ENCODE measurements at places on chromosomes 2 and 18.
A peak's percentile ranks its signal among the peaks of the same experiment; 100 is the strongest.

- no peak for DNase-seq
Measured at GRCh38 chr2:54867457-54867856, 144.0 kb downstream of the EML6 start.

- no peak for DNase-seq
Measured at GRCh38 chr2:169895294-169895985, 68.2 kb downstream of the UBR3 start.

DNA sequence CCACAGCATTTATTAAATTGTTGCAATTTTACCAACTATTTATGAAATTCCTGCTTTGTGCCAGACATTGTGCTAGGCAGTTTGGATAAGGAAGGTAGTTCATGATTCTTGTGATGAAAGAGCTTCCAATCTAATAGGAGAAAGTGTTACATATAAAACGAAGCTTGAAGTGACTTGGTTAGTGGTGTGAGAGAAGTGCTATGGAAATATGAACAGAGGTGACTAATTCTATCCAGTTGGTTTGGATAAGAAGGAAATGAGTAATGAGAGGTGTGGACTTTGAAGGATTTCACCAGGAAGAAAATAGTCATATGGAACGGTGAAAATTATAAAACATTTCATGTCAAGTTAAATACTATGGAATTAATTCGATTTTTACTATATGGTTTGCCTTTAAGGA is 48.6 kb downstream of the EML6 start:
- no peak for DNase-seq

- DNase-seq = no peak
Measured at GRCh38 chr2:12044857-12045256, 298.4 kb downstream of the LPIN1 start.

- DNase-seq = no peak
Measured at GRCh38 chr18:37447962-37448888, 117.4 kb downstream of the CELF4 start.

GRCh38 chr18:64027931-64028695 is 58.2 kb downstream of the SERPINB8 start:
- DNase-seq = no peak

DNA sequence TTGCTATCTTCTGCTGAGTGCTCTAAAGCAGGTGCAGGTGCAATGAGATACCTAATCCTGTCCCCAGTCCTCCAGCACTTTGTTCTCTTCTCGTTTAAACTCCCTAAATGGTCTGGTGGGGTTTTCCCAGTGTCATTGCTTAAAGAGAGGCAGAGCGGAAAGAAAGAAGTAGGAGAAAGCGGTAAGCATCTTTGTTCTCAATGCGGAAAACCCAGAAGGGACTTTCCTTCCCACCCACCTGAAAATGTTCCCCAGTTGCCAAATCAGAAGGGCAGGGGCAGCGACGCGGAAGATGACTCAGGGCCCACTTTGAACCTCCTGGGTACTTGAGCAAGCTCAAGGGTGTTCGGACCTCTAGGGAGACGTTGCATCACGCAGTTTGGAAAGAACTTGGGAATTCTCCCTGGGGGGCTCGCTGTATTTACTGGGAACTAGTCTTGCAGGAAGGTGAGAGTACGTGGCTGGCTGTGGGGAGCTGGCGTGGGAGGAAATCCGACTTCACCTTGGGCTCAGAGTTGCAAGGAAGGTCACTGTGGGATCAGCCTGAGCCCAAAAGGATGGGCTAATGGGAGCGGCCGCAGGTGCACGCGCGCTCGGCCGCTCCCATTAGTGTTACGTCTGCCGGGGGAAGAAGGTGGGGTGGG is 589 bp upstream of the SGPP2 start:
- DNase-seq = peak; percentile 21

DNA sequence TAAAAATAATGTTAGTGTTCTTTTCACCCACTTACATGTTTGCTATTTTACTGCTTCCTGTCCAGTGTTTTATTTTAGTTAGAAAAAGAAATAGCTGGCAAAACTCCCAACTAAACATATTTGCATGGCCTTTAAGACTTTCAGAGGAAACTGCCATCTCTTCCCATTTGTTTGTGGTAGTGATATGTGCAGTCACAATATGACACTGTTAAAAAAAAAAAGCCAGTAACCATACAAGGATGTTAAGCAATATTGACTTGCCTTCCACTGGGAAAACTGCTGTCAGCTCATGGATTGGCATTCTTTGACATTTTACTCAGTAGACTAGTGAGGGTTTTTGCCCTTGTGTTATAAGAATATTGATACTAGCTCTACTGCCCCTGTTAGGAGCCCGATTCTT is 29.1 kb downstream of the XIRP2 start:
- no peak for DNase-seq

DNA sequence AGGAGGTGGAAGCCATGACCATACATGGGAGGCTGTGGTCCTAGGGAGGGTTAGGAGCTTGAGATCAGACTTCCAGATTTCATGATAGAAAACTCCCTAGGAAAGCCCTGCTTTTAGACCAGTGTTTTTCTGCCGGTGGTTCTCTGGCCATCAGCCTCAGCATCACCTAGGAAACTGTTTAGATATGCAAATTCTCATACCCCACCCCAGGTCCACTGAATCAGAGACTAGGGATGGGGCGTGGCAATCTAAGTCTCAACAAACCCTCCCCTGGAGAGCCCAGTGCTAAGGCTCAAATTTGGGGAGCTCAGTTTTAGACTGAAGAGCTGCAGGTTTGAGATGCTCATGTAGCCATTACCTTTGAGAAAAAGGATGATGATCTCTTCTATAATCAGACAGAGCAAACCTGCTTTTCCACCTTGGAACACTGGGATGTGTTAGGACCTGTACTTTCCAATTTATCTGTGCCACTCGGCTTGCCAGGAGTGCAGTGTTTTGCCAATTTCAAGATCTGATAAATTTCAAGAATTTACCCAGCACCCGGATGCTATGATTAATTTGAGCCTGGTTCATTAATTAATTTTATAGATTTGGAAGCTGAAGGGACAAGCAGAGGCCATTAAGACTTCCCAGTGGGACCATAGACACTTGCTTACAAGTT is 31.5 kb upstream of the LYPD6B start:
- no peak for DNase-seq

DNA sequence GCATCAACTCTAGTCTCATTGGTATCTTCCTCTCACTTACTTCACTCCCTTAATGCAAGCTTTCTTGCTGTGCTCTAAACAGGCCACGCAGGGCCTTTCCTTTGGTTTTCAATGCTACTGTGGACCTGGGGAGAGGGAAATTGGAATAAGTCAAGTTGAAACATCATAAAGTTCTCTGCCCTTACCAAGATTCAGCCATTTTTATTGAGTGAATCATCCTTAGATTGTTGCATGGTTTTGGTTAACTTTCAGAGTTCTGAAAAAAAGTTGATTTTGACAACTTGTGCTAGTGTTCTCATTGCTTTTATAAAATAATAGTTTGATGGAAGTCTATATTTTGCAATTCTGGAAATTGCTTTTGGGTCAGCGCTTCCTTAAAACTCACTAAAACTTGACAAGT is 852.8 kb upstream of the ACVR2A start:
- DNase-seq = no peak

DNA sequence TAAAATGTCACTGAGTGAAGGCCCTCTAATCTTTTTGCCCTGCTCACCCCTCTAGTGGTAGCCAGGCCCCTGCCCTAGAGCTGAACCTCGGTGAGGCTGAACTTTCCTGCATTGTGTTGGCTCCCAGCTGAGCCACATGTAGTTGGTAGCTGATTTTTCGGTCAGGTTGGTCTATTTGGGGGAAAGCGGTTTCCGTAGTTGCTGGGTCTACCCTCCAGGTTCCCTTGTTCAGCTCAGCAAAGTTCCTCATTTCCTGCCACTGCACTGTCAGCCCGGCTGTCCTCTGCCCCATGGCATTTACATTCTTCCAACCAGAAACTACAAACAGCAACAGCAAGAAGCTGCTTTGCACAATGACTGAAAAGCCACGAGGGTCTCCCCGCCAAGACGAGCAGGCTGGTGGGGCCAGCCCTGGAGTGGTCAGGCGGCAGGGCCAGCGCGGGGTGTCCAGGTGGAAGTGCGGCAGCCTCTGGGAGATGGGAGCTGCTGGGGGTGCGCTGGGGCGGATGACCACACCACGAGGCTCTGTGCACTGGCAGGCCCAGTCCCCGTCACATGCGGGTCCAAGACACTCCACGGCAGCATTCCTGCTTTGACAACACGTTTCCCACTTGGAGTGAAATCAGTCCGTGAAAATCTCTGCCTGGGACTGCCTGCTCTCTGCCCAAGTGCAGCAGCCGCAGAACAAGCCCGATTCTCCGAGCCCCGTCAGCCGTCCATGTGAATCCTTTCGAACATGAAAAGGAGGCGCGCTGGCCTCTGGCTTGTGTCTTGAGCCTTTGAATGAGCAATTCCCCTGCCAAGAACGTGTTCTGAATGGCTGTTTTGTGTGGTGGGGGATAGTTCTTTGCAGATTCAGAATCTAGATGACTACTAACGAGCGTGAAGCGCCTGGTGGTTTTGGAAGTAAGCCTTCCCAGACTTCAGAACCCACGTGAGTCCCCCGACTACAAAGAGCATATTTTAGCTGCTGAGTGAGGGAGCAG is 159.4 kb downstream of the ASB1 start:
- DNase-seq = no peak

DNA sequence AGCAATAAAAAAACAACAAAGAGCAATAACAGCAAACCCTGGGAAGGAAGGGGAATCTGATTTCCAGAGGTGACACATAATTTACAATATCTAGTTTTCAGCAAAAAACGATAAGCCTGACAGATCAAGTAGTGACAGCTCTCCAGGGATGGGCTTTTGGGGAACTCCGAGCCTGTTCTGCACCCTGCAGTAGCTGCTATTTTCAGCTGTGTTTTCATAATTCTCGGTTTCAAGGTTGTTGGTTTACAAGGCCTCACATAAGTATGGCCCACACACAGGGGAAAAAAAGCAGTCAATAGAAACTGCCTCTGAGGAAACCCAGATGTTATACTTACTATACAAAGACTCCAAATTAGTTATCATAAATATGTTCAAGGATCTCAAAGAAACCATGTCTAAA is 67.7 kb upstream of the CTLA4 start:
- DNase-seq = no peak

- no peak for DNase-seq
Measured at GRCh38 chr2:72973137-72973535, 55.8 kb downstream of the EMX1 start.

DNA sequence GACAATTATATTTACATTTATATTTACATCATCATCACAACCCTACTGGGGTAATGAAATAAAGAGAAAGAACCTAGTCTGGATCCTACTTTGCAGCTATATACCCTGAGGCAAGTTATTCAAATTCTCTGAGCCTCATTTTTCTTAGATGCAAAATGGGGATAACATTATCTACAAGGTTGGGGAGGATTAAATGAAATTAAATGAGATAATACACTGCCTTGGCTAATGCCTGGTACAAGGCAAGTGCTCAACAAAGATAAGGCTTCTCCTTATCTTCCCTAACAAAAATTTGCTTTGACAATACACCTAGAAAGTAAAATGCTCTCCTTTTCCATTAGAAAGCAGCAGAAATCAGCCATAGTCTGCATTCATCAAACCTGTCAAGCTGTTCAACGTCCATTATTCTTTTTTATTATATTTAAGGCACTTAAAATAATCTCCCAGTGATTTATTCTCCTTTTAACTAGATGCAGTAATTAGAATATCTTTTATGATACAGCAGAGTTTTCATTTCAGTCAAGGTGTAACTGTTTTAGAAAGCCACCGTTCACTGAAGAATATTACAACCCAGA is 44.8 kb downstream of the TCF4 start:
- DNase-seq = no peak

DNA sequence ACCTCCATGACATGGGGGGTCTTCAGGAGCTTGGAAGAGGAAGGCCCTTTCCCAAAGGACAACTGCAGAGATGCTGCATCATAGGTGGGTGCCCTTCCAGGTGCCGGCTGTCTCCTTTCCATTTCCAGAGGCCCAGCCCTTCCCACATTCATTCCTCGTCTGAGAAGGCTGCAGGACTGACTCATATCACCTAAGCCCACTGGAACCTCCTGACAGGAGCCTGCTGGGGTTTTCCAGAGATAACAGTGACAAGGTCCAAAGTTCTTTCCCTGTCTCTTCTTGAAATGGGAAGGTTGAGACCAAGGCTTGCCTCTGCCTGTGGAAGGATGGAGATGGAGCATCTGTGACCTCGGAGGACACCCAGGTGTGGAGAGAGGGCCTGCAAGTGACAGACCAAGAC is 3.6 kb upstream of the PRSS56 start:
- no peak for DNase-seq

GRCh38 chr18:11872479-11873136 is 21.4 kb downstream of the CHMP1B start:
- DNase-seq = no peak

DNA sequence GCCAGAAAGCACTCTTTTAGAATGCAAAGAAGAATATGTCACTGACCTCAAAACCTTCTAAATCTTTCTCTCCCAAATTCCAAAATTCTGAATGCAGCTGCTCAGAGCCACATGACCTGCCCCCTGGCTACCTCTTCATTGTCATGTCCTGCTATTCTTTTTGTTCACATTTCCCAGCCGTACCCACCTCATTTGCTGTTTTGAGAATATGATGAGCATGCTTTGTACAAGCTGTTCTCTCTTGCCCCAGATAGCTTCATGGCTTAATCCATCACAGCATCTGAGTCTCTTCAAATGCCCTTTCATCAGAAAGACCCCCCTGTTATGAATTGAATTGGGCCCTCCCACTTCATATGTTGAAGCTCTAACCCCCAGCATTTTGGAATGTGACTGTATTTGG is 214.3 kb downstream of the KCNS3 start:
- no peak for DNase-seq

DNA sequence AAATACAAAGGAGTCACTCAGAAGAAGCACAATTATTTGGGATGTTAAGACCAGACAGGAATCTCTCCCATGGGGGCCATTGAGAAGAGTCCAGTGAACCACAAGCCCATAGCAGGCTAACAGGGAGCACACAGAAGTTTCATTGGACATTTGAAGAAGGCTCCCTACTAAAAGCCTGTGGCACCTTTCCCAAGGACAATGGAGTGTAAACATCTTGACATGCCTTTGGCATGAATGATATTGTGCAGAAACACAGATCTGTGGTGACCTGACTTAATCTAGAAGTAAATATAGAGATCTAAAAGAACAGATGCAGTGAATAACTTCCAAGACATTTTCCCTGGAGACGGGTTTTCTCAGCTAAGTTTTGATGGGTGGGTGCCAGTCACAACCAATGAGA is 221.5 kb downstream of the EPHA4 start:
- DNase-seq = no peak

DNA sequence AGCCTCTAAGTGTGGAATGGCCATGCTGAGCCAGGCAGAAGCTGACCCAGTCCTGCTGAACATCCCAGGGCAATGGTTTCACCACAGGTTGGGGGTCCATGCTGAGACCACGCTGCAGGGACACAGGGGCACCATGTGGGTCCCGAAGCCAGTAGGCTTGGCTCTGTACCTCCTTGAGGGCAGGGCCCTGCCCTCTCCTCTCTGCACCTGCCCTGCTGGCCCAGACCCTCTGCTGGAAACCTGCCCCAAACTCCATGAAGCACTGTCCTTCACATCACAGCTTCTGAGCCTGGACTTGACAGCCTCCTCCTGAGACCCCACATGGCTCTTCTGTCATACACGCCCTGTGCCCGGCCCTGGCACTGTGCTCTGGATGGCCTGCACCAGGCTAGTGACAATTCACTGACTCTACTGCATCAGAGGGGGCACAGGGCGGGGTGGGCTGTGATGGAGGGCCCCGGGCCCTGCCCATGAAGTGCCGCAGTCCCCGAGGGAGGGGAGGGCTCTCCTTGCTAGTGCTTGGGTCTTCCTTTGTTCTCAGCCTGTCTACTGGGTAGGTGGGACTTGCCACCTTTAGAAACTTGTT is 24.7 kb downstream of the HS6ST1 start:
- DNase-seq = no peak

GRCh38 chr2:185208261-185208660 is 530.3 kb upstream of the FSIP2 start:
- DNase-seq = no peak

GRCh38 chr2:60759654-60760053 is 3.6 kb downstream of the PAPOLG start:
- no peak for DNase-seq
